ENCODE measurements at places on chromosomes 12 and 14.

GRCh38 chr12:122166422-122167349, 7.3 kb downstream of the IL31 start:
- DNase-seq = peak; percentile 67

GRCh38 chr12:131167334-131167733, 213.6 kb downstream of the ADGRD1 start:
- DNase-seq = no peak

GRCh38 chr14:66369157-66369697, 116.9 kb upstream of the CCDC196 start:
- DNase-seq = no peak

DNA sequence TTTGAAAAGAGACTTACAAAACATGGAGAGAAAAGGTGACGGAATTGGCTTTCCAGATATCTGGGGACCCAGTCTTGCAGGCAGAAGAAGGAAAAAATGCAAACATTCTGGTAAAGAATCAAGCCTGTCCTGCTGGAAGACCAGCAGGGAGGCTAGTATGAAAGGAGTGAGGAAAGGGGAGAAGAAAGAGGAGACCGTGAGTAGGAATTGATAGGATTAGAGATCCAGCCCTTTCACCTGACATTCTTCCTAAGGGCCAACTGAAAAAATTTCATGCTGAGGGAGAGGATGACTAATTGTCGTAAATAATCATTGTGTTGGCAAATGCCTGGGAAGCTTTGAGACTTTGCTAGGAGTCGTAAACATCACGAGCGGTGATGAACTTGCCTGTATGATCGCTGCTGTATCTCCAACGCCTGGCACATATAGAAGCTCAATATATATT, 12.1 kb downstream of the BHLHE41 start:
- DNase-seq = no peak

DNA sequence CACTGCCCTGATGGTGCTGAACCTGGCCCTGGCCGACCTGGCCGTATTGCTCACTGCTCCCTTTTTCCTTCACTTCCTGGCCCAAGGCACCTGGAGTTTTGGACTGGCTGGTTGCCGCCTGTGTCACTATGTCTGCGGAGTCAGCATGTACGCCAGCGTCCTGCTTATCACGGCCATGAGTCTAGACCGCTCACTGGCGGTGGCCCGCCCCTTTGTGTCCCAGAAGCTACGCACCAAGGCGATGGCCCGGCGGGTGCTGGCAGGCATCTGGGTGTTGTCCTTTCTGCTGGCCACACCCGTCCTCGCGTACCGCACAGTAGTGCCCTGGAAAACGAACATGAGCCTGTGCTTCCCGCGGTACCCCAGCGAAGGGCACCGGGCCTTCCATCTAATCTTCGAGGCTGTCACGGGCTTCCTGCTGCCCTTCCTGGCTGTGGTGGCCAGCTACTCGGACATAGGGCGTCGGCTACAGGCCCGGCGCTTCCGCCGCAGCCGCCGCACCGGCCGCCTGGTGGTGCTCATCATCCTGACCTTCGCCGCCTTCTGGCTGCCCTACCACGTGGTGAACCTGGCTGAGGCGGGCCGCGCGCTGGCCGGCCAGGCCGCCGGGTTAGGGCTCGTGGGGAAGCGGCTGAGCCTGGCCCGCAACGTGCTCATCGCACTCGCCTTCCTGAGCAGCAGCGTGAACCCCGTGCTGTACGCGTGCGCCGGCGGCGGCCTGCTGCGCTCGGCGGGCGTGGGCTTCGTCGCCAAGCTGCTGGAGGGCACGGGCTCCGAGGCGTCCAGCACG, 4.7 kb downstream of the LTB4R start:
- DNase-seq = no peak

- no peak for DNase-seq
Observed at GRCh38 chr12:47236109-47236714, 156.5 kb upstream of the AMIGO2 start.

DNA sequence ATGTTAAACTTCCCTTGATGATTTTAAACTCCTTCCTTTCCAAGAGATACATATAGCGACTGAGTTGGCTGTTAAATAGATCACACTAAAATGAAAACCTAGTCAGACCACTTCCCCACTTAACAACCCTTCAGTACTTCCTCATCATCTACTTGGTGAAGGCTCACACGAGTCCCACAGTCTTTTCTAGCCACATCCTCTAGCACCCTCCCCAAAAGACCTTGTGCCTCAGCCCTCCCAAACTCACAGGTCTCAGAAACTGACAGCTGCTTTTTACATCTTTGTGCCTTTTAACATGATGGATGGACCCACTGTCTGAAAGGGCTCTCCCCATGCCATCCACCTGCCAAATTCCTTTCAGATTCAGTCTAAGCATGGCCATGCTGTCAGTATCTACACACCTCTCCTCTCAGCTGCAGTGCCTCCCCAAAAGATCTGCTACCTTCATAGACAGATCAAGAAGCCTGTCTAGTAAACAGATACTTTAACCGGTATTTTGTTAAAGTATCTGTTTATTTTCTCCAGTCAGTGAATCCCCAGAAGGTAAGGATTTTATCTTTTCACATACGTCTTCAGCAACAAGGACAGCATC, 65.1 kb upstream of the GPHB5 start:
- DNase-seq = no peak

- no peak for DNase-seq
Observed at GRCh38 chr12:46177025-46177424, 91.8 kb downstream of the SLC38A1 start.

DNA sequence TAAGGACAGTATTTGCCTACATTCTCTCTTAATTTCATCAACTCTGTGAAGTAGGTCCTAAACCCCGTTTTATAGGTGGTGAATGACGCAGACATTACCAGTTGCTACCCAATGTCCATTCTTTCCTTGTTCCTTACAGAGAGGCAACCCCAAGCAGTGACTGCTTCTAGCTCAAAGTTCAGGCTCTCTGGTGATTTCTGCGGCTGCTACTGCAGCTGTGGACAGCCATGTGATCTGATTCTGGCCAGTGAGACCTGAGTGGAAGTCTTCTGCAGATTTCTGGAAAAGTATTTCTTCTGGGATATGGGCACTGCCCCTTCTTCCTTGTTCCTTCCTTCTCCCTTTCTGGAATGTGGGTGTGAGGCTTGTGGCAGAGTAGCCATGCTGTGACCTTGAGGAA, 82.9 kb downstream of the ARF6 start:
- DNase-seq = no peak

DNA sequence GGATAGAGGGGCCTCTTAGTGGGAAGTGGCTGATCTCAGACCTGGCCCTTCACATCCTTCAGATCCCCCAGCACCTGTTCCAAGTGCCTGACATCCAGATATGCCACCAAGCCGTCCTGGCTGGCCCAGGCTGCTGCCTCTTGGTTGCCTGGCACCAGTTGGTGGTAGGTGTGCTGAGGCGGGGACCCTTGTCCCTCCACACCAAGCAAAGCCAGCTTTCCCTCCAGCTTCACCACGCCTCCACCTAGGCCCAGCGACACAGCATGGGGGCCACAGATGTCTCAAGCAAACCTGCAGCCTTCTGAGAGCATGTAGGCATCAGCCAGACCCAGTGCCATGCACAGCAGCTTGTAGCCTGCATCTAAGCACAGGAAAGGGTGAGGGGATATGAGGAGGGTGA, 3.5 kb upstream of the CD63 start:
- DNase-seq = no peak

DNA sequence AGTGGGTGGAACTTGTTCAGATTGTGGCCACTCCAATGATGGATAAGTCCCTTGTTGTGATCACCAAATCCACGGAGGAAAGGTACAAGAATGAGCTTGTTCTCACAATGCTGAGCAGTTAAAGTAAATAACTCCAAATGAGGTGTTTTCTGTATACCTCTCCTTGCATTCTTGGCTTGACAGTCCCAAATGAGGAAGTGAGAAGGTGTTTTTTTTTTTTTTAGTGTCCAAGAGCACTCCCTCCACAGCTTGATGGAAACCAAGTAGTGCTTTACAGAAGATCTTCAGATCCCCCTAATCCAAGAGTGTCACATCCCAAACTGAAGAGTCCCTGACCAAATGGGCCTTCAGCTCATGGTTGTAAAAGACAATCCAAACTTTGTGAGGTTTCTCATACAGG, 153.6 kb downstream of the ATP23 start:
- no peak for DNase-seq

GRCh38 chr14:77265187-77265515, 5.9 kb downstream of the NGB start:
- DNase-seq = no peak

GRCh38 chr12:123910761-123911193, 61.9 kb downstream of the CCDC92 start:
- DNase-seq = no peak
